ENCODE measurements at places on chromosomes 6 and 20.

DNA sequence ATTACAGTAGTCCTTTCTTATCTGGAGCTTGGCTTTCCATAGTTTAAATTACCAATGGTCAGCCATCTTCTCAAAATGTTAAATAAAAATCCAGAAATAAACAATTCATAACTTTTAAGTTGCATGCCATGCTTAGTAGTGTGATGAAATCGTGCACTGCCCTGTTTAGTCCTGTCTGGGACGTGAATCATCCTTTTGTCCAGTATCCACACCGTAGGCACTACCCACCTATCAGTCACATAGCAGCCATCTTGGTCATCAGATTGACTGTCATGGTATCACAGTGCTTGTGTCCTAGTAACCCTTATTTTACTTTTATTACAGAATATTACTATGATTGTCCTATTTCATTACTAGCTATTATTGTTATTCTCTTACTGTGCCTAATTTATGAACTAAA, 924.1 kb downstream of the EYS start:
- DNase-seq: no peak

- DNase-seq: no peak
Measured at GRCh38 chr6:118294906-118295305, 253.2 kb upstream of the PLN start.

DNA sequence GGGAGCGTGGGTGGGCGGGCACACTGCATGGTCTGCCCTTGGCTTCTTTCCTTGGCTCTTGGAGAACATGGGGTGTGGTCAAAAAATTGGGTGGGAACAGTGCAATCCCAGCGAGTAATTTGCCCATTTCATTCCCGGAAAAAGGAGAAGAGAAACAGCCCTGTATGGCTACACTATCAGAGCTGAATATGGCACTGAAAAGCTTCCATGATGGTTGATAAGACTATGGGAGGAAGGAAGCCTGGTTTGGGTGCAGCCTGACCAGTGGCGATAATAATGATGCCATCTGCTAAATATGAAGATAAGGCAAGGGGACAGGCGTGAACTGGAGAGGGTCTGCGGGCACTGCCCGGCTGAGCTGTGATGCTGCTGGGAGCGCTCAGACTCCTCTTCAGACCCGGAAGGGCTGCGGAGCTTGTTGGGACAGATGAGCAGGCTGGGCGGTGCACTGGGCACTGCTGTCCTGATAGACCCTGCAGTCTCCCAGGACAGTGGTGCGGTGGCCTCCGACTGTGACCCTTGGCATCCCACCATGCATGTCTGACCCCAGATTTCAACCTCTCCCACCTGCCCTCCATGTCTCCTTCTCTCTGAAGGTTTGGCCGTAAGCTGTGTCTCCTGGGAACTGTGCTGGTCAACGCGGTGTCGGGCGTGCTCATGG, 10.2 kb downstream of the SLC22A1 start:
- DNase-seq: no peak

DNA sequence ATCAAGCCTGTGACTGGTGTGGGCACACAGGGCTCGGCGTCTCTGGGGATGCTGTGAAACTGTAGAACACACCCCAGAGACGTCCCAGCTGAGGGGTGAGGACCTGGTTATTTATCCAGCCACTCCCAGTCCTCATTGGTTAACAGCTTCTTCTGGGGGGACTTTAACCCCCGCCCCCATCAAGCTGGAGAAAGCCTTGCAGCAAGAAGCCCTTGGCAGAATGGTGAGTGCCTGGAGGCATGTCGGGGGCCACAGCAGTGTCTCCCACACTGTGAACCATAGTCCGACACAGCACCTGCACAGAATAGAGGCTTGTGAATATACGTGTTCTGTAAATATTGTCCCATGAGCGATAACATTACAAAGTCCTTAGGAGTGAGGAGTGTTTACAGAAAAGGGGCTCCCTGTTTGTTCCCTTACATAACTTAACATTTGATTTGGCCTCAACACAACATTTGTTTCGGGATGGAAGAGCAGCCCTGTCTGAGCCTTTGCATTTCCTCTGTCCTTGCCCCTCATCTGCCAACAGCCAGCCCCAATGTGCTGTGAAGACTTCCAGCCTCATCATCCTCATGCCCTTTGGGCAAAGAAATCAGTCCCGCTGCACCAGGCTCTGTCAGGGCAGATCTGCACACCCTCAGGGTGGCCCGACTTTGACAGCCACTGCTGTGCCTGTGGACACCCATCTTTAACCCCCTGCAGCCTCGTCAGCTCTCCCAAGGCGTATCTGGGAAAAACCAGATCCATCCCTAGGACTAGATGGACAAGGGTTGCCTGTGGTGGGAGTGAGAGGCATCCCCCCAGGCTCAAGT, 2.2 kb upstream of the RRBP1 start:
- DNase-seq: no peak

- no peak for DNase-seq
Measured at GRCh38 chr6:97174471-97174870, 108.5 kb downstream of the MMS22L start.

DNA sequence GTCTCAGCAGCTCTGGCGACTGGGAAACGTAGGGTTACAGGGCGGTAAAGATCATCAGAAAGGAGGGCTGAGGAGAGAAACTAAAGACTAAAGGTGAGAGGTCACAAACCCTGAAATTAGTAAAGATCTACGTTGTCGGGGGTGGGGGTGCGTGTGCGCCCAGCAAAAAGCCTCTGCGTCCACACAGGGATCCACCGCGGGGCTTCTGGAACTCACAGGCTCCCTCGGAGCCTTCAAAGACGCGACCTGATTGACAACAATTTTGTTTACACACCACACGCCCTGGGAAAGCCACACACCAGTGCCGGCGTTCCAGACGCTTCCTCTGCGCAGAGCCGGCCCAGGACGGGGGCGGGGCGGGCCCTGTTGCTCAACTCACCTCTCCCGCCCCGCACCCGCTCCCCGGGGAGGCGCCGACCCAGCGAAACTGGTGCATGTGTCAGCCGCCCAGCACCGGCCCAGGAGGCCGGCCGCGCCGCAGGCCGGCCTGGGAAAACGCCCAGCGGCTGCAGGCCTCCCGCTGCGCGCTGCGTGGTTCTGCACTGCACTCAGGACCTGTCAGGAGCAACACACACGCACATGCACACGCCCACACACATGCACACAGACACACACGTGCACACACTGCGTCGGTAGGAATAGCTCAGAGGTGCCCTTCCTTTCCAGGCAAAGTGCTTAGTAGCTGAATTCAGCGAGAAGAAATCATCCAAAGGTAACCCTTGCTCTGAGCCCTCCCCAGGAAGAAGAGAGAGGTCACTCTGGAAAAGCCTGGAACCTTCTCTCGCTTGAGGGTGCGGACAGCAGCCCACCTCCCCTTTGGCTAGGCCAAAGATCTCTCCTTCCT, 57.2 kb upstream of the ARID1B start:
- peak; percentile 56 for DNase-seq

DNA sequence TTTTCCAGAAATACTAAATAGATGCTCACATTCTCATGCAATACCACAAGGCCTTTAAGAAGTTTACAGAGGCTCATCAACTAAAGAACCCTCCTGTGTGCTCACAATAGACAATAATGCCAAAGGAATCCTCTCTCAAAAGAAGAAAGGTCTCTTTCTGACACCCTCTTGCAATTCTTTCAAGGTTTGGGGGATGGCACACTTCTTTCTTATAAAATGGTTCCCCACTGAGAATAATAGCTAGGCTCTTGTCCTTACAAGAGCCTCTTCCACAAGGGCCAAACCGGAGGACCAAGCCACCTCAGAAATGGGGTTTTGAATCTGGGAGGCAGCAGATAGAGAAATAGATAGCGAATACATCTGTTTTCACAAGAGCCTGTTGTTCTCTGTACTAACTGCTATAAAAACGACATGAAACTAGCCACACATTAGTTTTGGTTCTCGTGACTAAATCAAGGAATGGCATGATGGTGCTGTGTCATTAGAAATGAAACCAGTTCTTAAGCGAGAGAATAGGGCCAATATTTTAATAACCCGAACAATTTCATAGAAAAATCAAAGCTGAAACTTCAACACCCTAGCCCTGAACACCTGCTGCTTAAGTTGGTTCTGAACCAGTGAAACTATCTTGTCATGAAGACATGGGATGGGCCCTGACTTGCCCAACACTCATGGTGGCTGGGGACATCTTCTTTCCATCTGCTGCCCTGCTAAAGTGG, 81.1 kb downstream of the PRDM1 start:
- DNase-seq: no peak

- no peak for DNase-seq
Measured at GRCh38 chr6:168410035-168410434, 30.9 kb upstream of the SMOC2 start.

- DNase-seq: no peak
Measured at GRCh38 chr6:24849713-24850112, 51.0 kb upstream of the ARMH2 start.

GRCh38 chr6:147106759-147107401, 97.3 kb upstream of the STXBP5 start:
- no peak for DNase-seq

DNA sequence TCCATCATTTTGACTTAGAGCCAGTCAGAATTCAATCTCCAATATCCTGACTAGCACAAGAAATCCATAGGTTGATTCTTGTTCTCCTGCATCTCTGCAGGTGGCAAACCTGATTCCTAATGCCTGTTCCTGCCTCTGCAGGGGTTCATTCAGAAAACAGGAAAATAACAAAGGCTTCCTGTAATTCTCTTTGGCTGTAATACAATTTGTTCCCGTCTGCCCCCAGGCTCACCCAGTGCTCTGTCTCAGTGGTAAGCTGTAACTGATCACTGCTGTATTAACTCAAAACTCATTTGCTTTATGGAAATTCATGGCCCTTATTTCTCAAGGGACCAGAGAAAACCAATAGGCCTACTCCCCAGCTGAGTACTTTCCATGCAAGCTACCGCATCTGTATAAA, 88.6 kb downstream of the OPRM1 start:
- DNase-seq: no peak

GRCh38 chr6:8758412-8758811, 323.1 kb upstream of the SLC35B3 start:
- DNase-seq: no peak

DNA sequence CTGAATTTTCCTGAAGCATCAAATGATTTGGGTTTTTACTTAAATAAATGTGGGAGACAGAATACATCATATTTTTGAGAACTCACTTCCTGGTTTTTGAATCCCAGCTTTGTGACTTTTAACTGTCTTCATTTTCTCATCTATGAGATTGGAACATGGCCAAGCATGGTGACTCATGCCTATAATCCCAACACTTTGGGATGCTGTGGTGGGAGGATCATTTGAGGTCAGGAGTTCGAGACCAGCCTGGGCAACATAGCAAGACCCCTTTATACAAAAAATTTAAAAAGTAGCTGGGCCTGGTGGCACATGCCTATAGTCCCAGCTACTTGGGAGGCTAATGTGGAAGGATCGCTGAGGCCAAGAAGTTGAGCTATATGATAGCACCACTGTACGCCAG, 122.3 kb downstream of the QKI start:
- no peak for DNase-seq

- peak; percentile 48 for DNase-seq
Measured at GRCh38 chr6:32845384-32845884, 1.6 kb upstream of the PSMB8 start.

DNA sequence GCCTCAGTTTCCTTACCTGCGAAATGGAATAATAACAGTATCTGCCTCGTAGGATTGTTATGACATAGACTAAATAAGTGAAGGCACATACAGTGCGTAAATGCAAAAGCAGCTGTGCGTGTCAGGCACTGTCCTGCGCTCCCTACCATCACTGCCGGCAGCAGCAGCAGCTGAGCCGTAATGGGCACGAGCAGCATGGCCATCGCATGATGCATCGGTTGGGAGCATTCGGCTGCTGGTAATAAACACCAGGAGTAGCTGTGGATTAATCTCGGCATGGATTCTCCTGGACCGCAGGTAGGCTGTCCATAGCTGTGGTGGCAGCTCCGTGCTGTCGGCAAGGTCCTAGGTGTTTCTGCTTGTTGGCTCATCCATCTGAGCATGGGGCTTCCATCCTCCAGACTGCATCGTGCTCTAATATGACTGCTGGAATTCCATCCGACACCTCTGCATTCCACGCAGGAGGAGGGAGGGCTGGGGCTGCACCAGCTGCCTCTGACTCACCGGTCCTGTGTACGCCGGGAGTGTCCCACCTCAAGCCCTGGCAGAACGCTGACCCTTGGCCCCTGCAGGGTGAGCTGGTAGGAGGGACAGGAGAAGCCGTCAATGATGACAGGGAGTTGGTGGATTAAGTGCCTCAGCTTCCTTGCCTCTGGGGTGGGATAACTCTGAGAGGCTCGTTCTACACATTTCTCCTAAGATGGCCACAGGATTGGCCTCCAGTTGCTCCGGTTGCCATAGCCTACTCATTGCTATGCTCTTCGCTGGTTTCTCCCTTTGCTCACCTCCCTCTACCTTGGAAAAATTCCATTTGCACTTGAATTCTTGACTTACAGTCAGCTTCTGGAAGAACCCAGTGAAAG, 100.9 kb upstream of the PMEPA1 start:
- no peak for DNase-seq

DNA sequence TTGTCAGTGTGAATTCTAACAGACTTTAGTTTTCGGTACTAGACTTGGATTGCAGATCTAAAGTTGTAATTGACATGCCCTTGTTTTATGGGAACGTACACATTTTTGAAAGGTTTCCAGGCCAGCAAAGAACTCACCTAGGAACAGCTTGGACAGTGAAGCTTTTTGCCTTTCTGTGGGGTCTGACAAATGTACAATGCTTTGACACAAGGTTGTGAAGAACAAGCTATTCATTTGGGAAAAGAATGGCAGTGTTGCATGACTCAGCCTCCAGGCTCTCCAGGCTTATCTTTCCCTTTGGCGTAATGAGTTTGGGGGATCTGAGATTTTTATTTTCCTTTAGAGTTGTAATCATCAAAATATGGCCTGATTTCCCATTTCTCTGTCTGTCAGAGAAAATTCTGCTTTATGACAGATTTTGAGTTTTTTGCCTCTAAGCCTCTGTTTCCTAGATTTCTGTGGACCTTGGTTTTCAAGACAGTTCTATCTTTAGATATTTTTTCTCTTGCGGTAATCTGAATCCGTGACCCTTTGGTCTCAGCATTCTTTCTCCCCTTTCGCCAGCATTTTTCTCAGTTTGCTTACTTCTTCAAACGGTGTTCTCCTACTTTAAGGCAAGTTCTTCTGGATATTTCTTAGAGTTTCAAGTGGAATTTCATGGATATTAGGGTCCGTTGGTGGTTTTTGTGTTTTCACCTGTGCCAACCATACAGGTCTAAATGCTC, 221.0 kb downstream of the ADGB start:
- DNase-seq: no peak

DNA sequence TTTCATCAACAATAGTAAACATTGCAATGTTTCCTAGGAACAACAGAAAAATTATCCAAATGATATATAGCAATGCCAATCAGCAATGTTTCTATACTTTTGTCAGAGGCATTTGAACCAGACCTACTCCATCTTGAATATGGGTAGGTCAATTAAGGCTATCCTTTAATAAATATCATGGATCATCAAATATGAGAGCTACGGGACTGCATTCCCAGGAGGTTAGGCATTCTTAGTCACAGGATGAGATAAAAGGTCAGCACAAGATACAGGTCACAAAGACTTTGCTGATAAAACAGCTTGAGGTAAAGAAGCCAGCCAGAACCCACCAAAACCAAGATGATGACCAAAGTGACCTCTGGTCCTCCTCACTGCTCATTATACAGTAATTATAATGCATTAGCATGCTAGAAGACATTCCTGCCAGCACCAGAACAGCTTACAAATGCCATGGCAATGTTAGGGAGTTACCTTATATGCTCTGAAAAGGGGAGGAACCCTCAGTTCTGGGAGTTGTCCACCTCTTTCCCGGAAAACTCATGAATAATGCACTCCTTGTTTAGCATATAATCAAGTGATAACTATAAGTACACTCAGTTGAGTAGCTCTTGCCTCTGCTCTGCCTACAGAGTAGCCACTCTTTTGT, 8.6 kb upstream of the SERPINB6 start:
- no peak for DNase-seq

- no peak for DNase-seq
Measured at GRCh38 chr6:129606664-129607063, 103.3 kb downstream of the ARHGAP18 start.

All from immature natural killer cell (primary cell).